ENCODE measurements at places on chromosomes 2 and 18.

GRCh38 chr2:215530191-215530968 is 94.5 kb upstream of the FN1 start:
- no peak for DNase-seq

- DNase-seq: no peak
These were observed 152.4 kb upstream of the KCTD1 start for GRCh38 chr18:26700728-26701127.

DNA sequence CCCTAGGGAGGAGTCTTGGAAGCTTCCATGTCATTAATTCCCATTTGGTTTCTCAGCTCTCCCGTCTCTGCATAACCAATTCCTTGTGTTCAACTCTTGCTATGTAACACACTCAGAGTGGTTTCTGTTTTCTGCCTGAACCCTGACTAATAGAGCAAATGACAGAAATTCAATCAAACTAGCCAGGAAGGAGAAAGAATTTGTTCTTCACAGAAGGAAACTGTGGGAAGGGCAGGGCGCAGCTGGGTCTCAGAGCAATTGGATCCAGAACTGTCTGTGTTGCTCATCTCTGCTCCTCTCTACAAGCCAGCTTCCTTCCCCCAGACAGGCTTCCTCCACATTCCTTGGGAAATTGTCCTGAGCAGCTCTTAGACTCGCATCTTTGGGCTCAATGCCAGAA is 269.8 kb downstream of the TNS1 start:
- no peak for DNase-seq

DNA sequence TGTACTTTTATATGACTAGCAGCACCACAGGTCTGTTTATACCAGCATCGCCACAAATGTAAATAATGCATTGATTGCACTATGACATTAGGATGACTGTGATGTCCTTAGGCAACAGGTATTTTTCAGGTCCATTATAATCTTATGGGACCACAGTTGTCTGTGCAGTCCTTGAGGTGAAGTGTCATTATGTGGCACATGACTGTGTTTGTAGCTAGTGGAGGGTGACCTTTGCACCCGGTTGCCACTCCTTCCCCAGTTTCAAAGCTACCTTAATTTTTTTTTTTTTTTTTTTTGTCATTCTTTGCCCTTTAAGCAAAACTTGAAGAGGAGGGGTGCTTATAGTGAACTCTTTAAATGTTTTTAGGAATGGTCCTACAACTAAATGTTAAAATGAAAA is 386.4 kb downstream of the THSD7B start:
- DNase-seq: no peak

- no peak for DNase-seq
These were observed 31.6 kb downstream of the RAB27B start for GRCh38 chr18:54859667-54860421.

DNA sequence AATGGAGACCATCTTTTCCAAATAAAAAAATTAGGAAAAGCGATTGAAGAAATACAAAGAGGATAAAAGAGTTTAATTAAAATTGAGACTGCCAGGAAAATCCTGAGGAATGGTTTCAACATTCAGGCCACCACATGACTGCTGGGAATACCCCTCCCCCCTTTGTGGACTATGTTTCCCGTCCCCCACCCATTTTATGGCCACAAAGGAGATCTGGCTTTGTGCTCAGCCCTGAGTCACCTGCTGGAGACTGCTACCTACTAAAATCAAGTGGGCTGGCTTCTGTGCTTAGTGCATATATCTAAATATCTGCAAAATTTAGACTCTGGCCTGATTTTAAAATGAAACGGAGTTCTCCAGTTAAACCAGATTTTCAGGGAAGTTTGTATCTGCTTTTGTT is 10.1 kb downstream of the RND3 start:
- no peak for DNase-seq

DNA sequence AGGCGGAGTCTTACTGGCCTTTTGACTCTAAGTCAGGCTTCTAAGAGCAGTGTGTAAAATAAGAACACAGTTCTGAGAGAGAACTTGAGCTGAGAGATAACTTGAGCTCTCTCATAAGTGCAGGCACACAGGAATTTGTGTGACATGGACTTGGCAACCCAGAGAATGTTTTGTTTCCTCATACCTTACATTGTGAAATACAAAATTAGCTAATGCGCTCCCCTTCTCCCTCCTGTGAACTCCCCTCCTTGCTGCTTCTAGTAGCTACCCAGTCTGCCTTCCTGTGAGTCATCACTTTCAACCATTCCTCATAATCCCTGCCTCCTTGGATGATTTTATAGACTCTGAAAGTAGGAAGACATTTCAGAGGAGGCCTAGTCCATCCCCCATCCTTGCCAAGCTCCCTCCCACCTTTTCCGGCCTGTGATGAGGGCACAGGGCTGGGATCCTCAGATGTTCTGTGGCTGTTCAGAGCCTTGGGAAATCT is 22.6 kb downstream of the FER1L5 start:
- no peak for DNase-seq

DNA sequence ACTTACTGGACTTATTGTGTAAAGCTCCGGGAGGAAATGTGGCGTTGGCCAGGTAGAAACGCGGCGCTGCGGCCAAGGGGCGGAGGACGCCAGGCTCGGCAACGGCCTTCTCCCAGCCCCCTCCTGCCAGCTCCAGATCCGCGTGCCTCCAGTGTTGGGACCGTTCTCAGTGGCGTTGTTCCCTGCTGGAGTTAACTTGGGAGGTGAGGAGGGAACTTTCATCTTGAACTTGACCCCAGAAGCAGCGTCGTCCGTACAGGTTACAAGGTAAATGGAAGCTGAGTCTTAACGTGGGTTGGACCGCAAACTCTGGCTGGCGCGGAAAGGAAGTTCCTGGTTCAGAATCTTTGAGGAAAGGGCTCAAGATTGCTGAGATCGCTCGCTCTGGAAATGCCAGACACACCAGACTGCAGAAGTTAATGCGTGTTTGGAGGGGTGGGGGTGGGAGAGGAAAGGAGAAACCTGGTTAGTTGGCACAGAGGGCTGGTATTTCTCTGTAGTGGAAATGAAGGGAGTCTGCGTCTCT is 1.3 kb downstream of the TANC1 start:
- no peak for DNase-seq

DNA sequence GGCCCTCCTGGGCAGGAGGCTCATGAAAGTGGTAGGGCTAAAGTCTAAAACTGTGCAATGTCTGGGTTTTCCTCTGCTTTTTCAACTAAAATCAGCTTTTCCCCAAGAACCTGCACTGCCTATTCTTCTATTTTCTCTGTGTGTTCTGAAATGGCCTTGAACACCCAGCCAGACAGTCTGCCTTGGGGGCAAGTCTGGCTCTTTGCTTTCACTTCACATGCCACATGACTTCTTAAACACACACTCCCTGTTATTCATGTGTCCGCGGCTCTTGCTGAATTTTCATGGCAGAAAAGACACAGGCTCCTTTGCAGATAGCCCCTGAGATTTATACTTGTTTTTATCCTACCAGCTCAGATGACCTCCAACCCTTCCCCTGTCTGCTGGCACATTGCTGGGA is 10.6 kb upstream of the RPIA start:
- no peak for DNase-seq

GRCh38 chr2:196696423-196697079 is 57.0 kb downstream of the CCDC150 start:
- no peak for DNase-seq

DNA sequence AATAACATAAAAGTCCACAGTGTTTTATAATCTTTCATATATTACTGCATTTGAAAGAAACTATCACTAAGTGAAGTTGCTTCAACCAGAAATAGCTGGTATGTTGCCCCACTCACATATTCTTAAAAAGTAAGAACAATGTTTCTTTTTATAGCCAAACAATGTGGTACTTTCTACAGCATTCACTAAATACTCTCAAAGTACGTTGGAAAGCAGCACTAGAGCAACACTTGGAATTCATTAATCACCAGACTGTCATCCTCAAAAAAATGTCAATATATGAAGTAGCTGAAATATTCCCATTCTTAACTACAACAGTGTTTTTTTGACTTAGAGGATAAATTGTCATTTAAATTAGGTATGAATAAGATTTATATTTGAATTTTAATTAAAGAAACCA is 32.8 kb downstream of the COBLL1 start:
- no peak for DNase-seq

- DNase-seq: no peak
These were observed 3.9 kb upstream of the MGAT4A start for GRCh38 chr2:98734823-98735260.

- DNase-seq: no peak
These were observed 8.7 kb downstream of the FEZ2 start for GRCh38 chr2:36589230-36589630.

GRCh38 chr2:105383432-105384166 is 15.3 kb downstream of the FHL2 start:
- DNase-seq: no peak

DNA sequence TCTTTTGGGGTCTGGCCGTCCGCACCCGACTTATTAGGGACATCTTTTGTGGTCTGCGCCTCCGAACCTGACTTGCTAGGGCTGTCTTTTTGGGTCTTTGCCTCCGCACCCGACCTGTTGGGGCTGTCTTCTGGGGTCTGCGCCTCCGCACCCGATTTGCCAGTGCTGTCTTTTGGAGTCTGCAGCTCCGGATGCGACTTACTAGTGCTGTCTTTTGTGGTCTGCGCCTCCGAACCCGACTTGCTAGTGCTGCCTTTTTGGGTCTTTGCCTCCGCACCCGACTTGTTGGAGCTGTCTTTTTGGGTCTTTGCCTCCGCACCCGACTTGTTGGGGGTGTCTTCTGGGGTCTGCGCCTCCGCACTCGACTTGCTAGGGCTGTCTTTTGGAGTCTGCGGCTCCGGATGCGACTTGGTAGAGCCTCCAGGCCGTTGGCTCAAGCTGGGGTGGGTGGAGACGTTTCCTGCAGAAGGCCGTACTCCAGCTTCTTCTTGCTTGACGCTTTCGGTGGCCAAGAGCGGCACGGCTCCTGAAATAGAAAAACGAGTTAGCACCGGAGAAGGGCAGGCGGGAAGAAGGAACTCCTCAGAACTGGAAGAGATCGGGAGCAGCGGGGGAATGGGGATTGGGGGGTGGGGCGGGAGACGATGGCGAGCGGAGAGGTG is 498 bp downstream of the TGOLN2 start:
- peak; percentile 51 for DNase-seq

GRCh38 chr2:231527091-231527395 is 3.2 kb downstream of the NMUR1 start:
- no peak for DNase-seq

GRCh38 chr2:47226132-47226922 is 71.2 kb upstream of the STPG4 start:
- DNase-seq: peak; percentile 46

GRCh38 chr18:47397671-47398319 is 146.3 kb upstream of the SKOR2 start:
- no peak for DNase-seq

- DNase-seq: peak; percentile 87
These were observed 154.7 kb upstream of the DOK6 start for GRCh38 chr18:69246027-69246426.

DNA sequence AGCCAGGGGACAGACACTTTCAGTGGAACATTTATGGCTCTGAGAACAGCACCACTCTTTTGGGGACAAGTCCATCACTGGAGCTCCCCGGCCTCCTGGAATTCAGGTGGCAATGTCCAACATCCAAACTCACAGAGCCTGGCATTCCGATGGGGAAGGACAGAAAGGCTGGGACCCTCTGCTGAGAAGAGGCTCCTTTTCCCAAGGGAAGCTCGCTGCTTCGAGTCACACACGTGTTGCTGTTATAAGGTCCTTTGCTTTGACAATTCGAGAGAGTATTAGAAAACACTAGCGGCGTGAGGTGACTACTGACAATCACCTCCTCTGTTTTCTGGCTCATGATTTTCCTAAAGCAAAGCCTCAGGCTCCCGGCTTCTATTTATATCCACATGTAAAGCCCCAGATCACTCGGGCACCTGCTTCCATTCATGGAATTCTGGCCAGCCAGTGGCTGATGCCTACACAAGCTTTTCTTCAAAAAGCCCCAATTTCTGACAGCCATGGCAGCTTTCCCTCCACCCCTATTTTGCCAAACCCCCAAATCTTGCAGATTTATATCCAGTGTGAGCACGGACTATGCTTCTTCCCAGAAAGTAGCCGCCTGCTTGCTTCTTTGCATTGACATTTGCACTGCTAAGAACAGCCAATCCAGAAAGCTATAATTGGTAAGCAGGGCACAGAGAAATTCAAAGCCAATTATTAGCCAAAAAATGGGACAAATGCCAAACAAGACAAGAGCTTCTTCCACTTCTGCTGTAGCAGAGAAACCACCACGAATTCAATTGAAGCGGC is 67.3 kb downstream of the NDUFA10 start:
- DNase-seq: no peak

GRCh38 chr2:61888267-61889055 is at the start of gene CCT4:
CCT4 (minus strand) TSS chr2:61888656; CDS start chr2:61888507, 149 bp downstream.
- peak; percentile 82 for DNase-seq

- no peak for DNase-seq
These were observed 46.3 kb downstream of the RTN4 start for GRCh38 chr2:55003706-55004639.

DNA sequence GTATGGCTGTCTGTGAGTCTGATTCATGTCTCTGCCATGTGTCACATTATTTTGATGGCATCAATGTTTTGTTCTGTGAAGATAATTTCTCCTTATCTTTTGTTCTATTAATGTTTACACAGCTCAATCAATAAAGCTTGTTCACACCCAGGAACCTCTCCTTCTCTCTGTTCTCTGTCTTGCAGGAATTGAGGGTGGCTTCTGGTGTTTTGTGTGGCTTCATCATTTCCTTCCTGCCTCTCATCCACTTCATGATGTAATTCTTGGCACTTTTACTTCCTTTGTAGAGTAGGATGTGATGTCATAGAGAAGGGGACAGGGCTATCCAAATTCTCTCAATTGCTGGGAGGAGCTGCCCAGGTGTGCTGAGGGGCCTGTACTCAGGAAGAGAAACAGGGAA is 27.2 kb downstream of the ASXL3 start:
- no peak for DNase-seq

- DNase-seq: no peak
These were observed 5.8 kb upstream of the RIF1 start for GRCh38 chr2:151403914-151404313.

DNA sequence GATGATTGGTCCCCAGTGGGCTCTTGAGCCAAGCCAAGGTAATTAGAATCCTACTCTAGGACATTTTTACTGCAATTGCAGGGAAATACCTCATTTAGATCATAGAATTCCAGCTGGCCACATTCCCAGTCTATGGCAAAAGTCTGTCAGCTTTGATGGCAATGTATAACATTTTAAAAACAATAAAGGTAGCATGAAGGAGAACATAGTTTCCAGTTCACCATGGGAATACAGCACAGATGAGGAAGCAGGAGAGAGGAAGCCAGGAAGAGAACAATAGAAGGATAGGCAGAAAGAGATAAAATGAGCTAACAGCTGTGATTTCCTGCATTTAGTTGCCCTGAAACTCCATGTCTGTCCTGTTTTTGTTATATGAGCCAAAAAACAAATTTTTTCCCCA is 897.3 kb upstream of the DDX18 start:
- no peak for DNase-seq

- DNase-seq: peak; percentile 12
These were observed 125.6 kb downstream of the GRB14 start for GRCh38 chr2:164495491-164496223.

DNA sequence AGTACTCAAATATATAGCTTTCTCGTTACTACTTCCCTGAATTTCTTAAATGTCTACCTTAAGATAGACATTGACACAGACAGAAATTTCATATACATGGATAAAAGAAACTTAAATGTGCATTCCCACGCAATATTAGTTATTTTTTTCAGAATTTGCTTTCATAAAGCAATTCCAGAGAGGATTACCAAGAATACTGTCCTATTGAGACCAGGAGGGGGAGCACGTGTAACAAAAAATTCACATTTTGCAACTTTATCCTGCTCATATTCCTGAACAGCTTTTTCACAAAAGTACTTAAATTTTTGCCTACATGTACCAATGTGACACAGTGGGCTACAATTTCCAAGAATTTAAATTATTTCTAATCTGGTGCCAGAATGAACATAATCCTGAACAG is 30.7 kb upstream of the ERCC3 start:
- DNase-seq: no peak
